ENCODE measurements at places on chromosomes 3 and 15. TPM values are rescaled to one million over a fixed set of nuclear protein-coding genes. Genes with fewer than 3 reads are reported as not detected.

- DNase-seq, result no peak
Observed at GRCh38 chr3:81307221-81307620, 454.2 kb downstream of the GBE1 start.

GRCh38 chr15:73629798-73630429, 3.3 kb downstream of the NPTN start:
- DNase-seq, result no peak

DNA sequence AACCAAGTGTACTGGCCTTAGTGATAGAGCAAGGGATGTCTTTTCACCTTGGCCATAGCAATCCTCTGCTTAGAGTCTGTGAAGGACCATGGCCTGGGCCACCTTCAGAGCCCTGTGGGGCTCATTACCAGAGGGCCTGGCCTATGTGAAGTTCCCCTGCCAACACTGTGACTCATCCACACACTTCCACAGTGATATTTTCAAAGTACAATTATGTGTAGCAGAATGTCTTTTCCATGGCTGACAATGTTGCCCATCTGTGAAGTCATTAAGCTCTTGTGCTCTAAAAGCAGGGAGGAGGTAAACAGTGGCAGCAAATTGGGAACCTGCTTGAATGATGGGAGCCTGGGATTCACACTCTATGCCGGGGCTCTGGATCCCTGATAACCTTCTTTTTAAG, 12.2 kb upstream of the CACNA1D start:
- DNase-seq, result no peak

DNA sequence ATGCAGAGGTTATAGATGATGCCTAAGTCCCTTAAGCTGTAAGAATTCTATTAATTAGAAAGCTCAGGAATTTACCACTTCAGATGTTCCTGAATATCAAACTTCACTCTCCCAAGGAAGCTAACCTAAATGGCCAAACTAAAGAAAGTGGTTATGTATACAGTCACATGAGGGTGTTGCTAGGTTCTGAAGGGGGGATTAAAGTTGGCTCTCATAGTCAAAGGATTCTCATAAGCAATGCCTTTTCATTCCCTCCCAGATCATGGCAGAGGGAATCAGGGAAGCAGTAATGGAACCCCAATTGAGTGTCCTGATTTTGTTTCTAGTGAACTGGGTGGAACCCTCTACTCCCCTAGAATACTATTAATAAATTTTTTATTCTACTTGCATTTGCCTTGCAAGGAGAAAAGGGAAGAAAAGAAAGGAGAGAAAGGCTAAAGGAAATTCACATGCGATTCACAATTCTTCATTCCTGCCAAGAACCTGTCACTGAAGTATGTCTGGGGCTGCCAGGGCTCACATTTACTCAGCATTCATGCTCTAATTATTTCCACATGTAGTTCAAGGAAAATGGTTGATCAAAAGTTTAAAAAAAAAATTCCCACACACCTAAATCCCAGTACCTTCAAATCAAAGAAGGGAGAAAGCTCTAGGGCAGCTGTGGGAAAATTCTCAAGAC, 25.1 kb downstream of the FSTL1 start:
- DNase-seq, result peak; percentile 59

DNA sequence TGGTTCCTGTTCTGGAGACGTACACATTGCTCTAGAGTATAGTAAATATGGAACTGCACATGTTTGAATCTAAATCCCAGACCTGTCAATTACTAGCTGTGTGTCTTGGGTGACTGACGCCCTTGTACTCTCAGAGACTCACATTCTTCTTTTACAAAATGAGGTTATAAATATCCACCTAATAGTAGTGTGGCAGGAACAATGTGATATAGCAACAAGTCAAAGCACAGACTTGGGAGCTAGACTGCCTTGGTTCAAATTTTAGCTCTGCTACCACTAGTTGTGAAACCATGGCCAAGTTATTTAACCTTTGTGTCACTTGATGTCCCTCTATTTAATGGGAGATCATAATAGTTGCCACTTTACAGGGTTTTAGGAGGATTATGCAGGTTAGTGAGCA, 245.6 kb downstream of the CPNE4 start:
- DNase-seq, result no peak

MCF2L2 gene
- total RNA-seq, result 3.6 TPM

GRCh38 chr3:148075771-148076716, 621.7 kb upstream of the AGTR1 start:
- no peak for DNase-seq

FBXL22 gene
- total RNA-seq, result 26.2 TPM

DNA sequence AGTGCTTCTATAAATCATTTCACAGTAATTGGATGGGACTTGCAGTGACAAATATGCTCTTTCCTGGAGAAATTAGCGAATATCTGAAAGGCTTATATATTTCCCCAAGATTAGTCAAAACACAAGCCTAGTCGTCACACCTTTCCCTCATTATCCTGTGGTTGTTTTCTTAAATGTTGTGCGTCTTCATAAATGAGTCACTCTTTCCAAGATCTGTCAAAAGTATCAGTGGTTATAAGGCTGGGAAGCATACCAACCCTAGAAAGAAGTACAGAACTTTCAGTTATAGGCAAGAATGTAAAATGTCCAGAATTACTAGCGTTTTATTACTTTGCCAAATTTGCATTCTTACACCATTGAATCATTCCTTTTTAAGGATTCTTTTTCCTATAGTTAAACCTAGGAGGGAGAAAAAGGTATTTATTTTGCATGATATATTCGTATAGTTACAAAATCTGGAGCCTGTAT, 33.6 kb downstream of the TMEM212 start:
- DNase-seq, result peak; percentile 49

SH2D7 gene
- not detected for total RNA-seq

DNA sequence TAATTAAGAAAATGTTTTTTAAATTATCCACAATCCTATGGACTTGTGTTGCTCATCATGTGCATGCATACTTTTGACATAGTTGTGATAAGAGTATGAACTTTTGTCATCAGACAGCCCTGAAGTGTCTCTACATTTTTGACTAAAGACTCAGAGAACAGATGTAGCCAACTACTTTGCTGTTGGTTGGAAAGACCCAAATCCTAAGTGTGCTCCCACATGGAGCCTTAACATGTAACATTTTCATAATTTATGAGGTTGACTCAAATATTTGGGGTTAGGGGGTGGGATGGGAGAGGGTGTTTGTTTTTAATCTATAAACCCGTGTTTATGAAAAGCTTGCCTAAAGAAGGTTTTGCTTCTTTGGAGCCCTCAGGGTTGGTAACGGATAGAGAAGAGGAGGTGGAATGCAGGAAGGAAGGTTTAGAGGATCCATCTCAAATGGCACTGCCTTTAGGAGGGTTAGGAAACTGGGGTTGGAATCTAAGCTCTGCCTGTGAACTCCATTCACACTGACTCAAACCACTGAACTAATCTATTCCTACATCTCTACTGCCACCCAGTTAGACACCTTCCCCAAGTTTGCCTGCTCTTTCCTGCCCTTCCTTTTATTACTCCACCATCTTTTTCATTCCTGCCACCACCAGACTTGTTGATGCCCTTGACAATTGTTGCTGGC, 3.7 kb downstream of the BOC start:
- no peak for DNase-seq

DNA sequence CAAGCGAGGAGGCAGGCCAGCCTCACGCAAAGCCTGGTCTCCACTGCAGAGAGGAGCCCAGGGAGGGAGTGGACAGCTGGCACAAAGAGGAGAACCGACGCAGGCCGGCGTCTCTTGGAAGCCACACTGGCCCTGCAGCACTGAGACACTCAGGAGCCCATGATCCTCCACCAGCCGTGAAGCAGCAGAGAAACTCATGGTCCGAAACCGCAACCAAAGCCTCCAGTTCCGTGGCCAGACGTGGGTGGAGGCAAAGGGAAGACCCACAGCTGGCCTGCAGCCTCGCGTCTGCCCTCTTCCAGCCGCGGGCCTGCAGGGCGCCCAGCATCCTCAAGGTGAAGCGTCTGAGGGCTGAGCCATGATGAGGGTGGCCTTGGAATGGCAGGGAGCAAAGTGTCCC, 62.2 kb upstream of the SEC61A1 start:
- no peak for DNase-seq

DNA sequence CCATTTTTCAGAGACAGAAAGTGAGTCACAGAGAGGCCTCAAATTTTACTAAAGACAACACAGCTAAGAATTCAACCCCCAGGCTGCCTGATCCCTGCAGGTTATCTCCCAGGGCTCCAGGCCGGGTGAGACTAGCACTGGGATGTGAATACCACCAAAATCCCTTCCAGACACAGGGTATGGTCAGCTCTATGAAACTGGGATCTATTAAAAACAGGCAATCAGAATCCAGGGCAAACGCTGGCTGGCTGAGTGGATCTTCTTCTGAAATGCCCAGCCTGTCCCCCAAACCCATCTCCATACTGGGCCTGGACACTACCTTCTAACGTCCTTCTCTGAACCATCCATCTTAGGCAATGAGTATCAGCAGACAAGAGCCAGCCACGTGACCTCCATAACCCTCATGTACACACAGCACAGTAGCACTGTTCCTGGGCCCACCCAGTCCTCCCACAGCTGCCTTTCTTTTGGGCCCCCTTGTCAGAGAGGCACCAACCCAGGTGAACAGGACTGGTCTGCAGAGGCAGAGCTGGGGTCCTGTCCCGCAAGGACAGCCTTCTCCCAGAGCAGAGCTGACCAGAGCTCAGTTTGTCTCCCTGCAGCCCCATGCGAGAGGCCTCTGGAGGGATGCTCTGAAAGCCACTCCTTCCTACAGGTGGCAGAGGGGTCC, 1.9 kb downstream of the RAB6B start:
- DNase-seq, result no peak

DNA sequence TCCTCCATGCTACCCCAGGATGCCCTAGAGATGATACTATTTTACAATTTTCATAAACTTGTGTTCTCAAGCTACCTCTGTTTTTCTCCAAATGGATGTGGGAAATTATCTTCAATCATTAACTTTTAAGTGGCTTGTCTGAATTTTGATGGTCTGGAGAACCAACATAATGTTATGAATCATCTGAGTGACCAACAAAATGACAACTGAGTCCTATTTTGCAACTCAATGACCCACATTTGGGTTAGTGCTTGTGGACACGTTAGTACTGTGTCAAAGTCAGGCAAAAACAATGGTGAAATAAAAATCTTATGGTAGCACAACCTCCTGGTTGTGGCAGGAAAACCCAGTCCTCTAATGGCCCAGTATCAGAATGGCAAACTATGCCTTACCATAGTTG, 352.4 kb upstream of the ZNF385D start:
- DNase-seq, result no peak

- DNase-seq, result no peak
Observed at GRCh38 chr15:74027688-74028087, 33.2 kb downstream of the PML start.

GRCh38 chr3:50126287-50127211, 28.6 kb upstream of the SEMA3F start:
- DNase-seq, result no peak

DNA sequence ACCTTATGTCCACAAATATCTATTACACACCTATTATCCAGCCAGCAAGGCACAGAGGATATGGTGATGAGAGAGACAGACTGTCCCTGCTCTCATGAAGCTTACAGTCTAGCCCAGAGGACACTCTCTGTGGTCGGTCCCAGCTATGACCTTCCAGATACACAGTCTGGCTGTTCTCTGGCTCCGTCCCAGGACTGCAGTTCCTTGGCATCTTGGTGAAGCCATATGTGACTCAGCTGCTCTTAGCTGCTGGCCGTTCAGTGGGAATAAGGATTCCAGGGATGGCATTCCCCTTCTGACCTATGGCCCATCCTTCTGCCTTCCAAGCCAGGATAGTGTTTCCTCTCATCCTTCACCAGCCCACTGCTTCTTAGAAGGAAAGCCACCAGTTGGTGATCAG, 30.8 kb downstream of the MEX3B start:
- no peak for DNase-seq

Data from urinary bladder (tissue), 4 donors.